ENCODE measurements at places on chromosomes 16 and 17. TPM values are rescaled to one million over a fixed set of nuclear protein-coding genes. Genes with fewer than 3 reads are reported as not detected.

DNA sequence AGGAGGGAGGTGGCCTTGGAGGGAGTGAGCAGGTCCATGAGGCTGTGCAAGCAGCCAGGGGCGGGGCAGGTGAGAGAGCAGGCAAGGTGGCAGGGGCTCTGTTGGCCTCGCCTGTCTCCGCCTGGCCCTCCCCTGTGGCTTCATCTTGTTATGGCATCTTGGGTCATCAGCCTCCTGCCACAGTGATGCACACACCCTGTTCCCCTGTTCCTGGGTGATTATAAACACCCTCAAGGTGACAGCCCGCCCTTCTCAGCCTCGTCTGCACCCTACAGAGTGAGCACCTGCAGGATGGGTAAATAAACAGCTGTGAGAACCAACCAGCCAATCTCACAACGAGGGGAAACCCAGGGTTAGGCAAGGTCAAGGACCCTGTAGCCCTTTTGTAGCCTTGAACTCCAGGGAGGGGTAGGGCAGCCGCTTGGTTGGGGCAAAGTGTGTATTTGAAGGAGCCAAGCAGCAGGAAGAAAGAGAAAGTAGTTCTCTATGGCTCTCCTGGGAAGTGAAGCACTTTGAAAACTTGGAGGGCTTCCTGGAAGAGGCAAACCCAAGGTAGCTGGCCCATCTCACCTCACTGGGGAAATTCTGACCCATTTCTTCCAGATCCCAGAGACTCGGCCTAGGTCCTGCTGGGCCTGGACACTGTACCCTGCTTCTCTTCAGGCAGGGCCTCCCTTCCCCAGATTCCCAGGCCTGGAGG lies 60.6 kb downstream of the NT5M start:
- no peak overlapping the region for H3K4me3 ChIP-seq
- no peak for DNase-seq
- no peak overlapping the region for H3K27ac ChIP-seq
- H3K36me3 ChIP-seq = no peaks in the 10 kb centered on the region
- no peaks in the 10 kb centered on the region for H3K4me1 ChIP-seq
- H3K27me3 ChIP-seq = peaks cover 9% of the 10 kb centered on the region

DNA sequence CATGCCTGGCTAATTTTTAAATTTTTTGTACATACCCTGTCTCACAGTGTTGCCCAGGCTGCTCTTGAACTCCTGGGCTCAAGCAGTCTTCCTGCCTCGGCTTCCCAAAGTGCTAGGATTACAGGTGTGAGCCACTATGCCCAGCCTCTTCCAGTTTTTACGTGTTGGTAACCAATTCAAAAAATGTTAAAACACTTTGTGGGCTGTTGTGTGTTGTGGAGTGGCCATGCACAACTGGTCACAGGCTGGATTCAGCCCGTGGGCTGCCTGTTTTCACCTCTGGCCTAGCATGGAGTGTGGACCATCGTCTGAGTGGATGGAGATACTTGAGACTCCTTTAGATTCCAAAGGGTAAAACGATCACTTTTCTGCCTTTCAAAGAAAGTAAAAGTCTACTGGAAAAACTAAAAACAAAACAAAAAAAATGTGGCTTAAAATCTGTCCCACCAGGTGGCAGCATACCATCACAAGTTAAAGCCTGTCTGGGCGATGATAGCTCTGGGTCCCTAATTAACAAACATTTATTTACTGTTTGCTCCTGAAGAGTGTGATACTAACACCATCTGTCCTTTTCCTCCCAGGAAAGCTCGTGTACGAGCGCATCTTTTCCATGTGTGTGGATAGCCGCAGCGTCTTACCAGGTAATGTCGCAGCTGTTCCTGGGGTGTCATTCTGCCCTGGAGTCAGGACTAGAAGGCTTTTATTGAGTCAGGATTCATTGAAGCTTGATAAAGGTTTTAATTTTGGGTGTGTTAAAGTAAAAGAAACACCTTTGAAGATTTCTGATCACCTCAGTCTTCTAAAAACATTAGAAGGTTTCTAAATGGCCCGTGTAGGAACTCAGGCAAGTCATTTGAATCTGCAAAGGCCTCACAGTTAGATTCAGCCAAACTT lies 45.8 kb downstream of the VPS35L start:
- DNase-seq = no peak
- H3K36me3 ChIP-seq = peaks cover 7% of the 10 kb centered on the region
- no peaks in the 10 kb centered on the region for H3K4me1 ChIP-seq

DNA sequence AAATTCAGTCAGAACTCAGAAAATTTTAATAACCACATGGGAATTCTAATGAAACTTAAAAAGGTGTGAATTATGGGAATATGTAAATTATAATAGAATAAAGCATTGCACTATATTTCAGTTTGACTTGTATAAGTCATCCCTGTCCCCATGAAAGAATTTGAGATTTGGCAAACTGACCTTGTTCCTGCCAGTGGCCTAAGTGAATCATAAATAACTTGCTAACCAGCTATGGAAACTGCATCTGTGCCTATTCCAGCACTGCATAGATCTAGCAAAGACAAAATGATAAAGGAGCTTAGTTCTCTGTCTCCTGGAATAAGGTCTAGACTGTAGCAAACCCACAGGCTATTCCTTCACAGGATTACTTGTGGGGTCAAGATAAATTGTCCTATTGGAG lies 106.8 kb upstream of the NOG start:
- no peak overlapping the region for H3K27ac ChIP-seq
- no peak for DNase-seq
- H3K36me3 ChIP-seq = no peaks in the 10 kb centered on the region
- H3K27me3 ChIP-seq = no peaks in the 10 kb centered on the region
- H3K4me1 ChIP-seq = no peaks in the 10 kb centered on the region

- no peaks in the 10 kb centered on the region for H3K27me3 ChIP-seq
- no peaks in the 10 kb centered on the region for H3K36me3 ChIP-seq
- no peak for DNase-seq
- H3K27ac ChIP-seq = no peak overlapping the region
- H3K4me1 ChIP-seq = no peaks in the 10 kb centered on the region
- no peak overlapping the region for H3K4me3 ChIP-seq
These were observed 456.2 kb upstream of the SALL1 start for GRCh38 chr16:51607201-51607651.

GRCh38 chr17:31373150-31374093 lies 18.1 kb upstream of the RAB11FIP4 start:
- H3K4me3 ChIP-seq = no peak overlapping the region
- no peak overlapping the region for H3K27ac ChIP-seq
- H3K36me3 ChIP-seq = peaks cover 15% of the 10 kb centered on the region
- peaks cover 5% of the 10 kb centered on the region for H3K4me1 ChIP-seq
- no peaks in the 10 kb centered on the region for H3K27me3 ChIP-seq
- peak; percentile 34 for DNase-seq

DNA sequence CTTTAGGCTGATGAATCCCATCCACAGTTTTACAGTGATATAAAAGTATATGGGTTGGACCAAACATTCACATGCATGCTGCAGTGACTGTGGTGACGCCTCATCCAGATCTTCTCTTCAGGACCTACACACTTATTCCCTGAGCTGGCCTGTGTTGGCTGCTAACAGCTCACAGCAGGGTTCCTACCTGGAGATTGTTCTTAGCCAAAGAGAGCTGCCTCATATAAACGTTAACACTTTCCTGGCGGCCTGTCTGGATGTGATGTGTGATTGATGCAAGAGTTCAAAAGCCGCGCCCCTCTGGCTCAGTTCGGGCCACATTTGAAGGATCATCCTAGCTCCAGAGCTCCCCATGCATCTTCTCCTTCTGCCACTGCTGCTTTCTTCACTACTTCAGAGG lies 93.0 kb upstream of the NETO2 start:
- DNase-seq = no peak
- no peak overlapping the region for H3K27ac ChIP-seq
- H3K4me1 ChIP-seq = no peaks in the 10 kb centered on the region
- H3K36me3 ChIP-seq = no peaks in the 10 kb centered on the region

GRCh38 chr17:40312131-40312731 lies 3.3 kb downstream of the RARA start:
- H3K36me3 ChIP-seq = no peaks in the 10 kb centered on the region
- no peak overlapping the region for H3K27ac ChIP-seq
- DNase-seq = no peak
- H3K4me1 ChIP-seq = peaks cover 75% of the 10 kb centered on the region
- H3K4me3 ChIP-seq = no peak overlapping the region

GRCh38 chr17:63189082-63189481 lies 223.0 kb downstream of the TANC2 start:
- H3K36me3 ChIP-seq = peaks cover 4% of the 10 kb centered on the region
- no peaks in the 10 kb centered on the region for H3K4me1 ChIP-seq
- H3K27ac ChIP-seq = no peak overlapping the region

DNA sequence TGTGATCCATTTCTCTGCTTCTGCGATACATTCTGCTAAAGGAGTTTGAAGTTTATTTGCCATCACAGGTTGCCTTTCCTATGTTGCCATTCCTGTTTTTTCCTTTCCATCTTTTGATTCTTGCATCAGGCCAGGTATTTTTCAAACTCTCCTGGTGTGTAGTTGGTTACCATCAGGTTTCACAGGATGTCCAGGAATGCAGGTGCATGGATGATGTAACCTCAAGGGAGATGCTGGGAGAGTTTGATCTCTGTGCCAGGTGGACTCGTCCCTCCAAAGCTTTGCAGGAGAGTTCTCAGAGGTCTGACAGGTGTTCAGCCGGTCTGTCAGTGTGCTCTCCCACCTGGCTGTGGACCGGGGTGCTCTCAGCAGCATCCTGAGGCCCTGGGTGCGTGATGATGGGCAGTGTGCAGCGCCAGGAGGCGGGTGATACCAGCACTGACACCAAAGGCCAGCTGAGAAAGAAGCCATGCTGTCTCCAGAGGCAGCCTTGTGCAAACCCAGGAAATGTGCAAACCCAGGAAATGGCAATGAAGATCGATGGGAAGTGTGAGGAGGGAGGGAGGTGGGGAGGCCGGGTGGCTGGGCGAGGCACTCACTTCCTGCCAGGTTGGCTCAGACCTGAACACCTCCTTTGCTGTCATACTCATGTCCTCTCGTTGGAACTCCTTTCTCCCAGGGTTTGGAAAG lies 1.7 kb downstream of the ATP2C2 start:
- H3K27ac ChIP-seq = no peak overlapping the region
- no peak overlapping the region for H3K4me3 ChIP-seq
- no peak for DNase-seq

GRCh38 chr16:64150193-64150592 lies 971.7 kb downstream of the CDH11 start:
- H3K4me1 ChIP-seq = no peaks in the 10 kb centered on the region
- no peak overlapping the region for H3K4me3 ChIP-seq
- H3K27me3 ChIP-seq = no peaks in the 10 kb centered on the region

GRCh38 chr16:63890081-63890480 lies 1231.8 kb downstream of the CDH11 start:
- DNase-seq = peak; percentile 72
- no peak overlapping the region for H3K4me3 ChIP-seq
- no peaks in the 10 kb centered on the region for H3K4me1 ChIP-seq
- H3K27me3 ChIP-seq = no peaks in the 10 kb centered on the region

Gene CCT6B
- 2.1 TPM for total RNA-seq

Gene CLEC10A
- not detected for total RNA-seq

Gene CCDC57
- total RNA-seq = 19.9 TPM

Gene SMPD3
- 0.34 TPM for total RNA-seq
